ENCODE measurements at places on chromosomes 2 and 18. TPM values are rescaled to one million over a fixed set of nuclear protein-coding genes. Genes with fewer than 3 reads are reported as not detected.

The ERMN gene
- total RNA-seq = 1.0 TPM

The GKN2 gene
- not detected for total RNA-seq

GRCh38 chr2:201196803-201197202 lies 13.9 kb downstream of the CASP10 start:
- DNase-seq = no peak

DNA sequence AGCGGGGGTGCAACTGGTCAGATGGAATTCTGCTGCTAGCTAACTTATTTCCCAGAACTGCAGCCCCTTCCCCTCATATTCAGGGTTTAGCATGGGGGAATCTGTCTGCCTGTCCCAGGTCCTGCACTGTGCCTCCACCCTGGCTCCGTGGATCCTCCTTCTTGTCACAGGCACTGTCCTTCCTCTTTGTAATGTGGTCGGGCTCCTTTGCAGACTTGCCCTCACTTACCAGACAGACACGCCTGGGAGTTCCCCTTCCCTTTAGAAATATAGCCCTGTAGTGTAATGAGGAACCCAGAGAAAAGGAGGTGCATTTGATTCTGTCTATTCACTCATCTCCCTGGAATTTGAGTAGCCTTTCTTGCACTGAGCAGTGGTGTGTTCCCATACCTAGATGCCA lies 108.7 kb downstream of the TRIM43 start:
- no peak for DNase-seq

- DNase-seq = peak; percentile 78
Observed at GRCh38 chr2:96267159-96267971, 1.3 kb downstream of the CIAO1 start.

DNA sequence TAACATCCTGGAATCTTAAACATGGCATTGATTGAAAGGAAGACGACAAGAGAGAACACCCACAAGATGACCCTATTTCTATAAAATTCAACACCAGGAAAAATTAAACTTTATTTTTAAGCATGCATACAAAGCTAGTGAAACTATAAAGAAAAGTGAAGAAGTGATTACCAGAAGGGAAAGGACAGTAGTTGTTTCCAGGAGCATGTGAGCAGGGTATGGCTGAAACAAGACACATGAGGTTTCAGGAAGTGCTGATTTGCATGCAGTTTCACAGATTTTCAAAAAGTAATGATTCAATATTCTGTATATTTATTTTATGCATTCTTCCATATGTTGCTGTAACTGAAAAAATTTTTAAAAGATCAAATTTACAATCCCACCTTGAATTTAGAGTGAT lies 24.6 kb upstream of the DAW1 start:
- no peak for DNase-seq

DNA sequence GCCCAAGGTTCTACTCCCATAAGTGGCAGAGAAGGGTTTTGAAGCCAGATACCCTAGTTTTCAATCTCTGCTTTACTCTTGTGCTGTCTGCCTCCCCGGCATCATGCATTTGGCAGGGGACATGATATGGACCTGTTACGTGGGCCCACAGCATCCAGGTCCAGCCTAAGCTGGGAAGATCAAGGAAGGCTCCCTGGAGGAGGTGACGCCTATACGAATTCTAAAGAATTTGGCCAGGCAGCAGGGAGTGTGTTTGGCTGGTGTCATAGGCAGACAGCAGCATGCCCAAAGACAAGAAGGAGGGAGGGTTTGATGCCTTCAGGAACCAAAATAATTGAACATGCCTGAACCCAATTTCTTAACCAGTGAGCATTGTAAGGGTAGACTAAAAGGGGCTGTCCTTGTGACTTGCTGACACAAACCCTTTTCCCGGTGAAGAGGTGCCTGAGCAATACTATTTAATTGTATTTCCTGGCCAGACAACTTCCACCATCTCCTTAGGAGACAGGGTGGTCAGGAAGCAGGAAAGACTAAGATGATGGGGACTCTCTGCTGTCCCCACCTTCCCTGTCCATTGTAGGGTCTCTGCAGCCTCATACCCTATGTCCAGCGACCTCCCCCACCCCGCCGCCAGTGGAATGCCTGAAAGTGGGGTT lies 21.3 kb downstream of the NRP2 start:
- no peak for DNase-seq

All from activated CD4-positive, alpha-beta T cell treated with anti-CD3 and anti-CD28 coated beads for 36 hours (primary cell).